ENCODE measurements at places on chromosomes 1 and 21.

DNA sequence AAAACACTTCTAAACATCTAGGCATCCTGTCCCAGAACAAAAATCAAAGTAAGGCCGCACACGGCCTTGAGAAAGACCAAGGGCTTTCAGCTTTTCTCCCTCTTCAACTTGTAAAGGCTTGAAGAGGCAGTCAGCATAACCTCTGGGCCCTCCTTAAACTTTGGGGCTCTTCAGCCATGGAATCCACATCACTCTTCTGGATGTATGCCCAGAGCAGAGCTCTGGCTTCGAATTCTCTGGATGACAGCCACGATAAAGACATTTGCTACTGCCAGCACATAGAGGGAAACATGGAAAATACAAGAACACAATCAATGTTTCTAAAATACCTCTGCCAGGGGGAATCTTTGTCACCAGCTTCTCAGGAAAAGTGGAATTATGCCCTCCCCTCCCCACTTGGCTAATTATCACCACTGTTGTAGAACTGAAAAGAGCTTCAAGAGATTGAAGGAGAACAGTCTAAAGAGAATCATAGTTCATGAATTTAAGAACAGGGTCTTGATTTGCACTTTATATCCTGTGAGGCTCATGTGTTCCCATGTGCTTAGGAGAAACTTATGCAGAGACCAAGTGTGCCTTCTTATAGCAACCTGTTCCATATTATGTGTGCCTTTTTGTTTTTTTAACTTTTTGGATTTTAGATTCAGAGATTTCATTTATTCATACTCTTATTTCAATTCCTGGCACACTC lies 39.0 kb upstream of the DPT start:
- no peak for DNase-seq

- DNase-seq: peak; percentile 87
Observed at GRCh38 chr1:151540021-151540981, at the start of gene TUFT1. TSS of gene TUFT1 (plus strand) at chr1:151540309. CDS start at chr1:151540367, 58 bp downstream.

- no peak for DNase-seq
Observed at GRCh38 chr1:94925561-94926125, 1.3 kb downstream of the CNN3 start.

DNA sequence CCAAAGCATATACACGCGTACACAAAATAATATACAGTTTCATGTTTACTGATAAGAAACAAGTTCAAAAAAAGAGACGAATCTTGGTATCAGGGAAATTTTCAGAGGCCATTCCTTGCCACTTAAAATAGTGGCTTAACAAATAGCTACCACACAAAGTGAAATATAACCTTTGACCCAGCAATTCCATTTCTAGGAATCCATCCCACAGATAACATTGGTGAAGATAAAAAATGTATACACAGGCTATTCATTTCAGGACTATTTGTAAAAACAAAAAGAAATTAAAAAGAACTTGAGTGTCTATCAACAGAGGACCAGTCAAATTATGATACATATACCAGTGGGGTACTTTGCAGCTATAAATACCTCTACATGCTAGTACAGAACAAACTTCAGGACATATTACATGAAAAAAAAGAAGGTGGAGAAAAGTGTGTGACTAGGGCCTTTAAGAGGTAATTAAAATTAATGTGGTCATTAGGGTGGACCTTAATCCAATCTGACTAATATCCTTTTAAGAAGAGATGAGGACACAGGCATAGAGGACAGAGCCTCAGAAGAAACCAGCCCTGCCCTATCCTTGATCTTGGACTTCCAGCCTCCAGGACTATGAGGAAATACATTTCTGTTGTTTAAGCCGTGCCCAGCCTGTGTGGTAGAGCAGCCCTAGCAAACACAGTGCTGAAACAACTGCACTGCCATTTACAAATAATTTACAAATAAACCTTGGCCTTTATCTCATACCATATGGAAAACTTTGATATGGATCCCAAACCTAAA lies 7.8 kb downstream of the UBE2G2 start:
- DNase-seq: no peak

DNA sequence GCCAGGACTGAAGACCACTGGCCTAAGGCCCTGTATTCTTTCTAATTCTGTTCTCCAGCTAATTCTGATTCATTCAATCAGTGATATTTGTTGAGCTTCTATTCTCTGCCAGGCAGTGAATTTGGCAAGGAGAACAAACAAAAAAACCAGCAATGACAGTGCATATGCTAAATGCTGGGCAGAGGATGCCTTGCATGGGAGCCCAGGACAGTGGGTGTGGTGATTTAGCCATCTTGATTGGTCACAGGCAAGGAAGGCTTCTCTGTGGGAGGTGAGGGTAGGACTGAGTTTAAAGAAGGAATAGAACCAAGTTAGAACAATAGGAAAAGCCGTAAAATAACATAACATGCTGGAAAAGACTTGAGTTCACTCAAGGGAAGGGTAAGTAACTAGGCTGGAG lies 9.2 kb upstream of the CPT2 start:
- DNase-seq: no peak

- DNase-seq: no peak
Observed at GRCh38 chr1:225462429-225462713, 34.5 kb upstream of the LBR start.

DNA sequence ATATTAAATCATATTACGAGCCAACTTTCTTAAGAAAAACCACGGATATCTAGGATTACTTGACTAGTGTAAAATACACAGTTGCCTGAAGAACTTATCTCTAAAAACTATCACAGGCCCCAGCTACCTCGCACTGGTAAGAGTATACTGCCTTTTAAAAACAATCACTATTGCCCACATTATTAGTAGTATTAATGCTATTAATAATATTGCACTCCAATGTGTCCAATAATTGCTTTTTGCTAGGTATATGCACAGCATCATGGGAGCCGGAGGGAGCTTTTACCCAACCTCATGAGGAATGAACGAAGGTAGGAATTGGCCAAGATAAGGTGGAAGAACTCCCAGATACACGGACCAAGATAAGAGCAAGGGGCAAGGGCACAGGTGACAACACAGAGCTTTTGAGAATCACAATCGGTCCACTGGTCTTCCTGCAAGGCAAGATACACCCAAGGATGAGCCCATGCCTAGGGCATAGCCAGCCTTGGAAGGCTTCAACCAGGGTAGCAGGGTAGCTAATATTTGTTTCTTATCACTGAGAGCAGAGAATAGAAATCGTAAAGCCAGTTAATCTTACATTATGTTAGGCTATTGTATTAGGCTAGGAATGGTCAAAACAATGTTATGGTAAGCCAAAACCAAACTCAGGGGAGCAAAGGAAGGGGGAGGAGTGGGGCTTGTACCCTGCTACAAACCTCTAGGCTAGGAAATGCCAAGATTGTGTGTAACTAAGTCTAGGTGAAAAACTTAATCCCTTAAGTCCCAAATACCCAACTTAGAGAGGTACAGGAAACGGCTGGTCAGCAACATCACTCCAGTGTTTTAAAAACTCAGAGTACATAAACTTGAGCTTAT lies 9.4 kb downstream of the GLUL start:
- no peak for DNase-seq

DNA sequence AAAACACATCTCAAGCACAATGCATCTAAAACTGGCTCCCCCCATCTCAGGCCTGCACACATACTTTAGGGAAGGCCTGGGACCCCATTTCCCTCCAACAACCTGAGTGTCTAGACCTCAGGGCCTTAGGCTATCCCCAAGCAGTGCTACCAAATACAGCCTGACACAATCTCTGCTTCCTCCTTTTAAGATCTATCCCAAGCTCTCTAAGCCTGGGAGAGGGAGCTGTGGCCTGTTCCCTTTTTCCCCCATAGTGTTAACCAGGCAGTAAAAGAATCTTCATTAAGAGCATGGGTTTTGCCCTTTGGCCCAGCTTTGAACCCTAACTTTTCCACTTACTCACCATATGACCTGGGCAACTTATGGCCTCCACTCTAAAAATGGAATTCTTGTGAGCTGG lies 10.8 kb upstream of the COL8A2 start:
- no peak for DNase-seq

DNA sequence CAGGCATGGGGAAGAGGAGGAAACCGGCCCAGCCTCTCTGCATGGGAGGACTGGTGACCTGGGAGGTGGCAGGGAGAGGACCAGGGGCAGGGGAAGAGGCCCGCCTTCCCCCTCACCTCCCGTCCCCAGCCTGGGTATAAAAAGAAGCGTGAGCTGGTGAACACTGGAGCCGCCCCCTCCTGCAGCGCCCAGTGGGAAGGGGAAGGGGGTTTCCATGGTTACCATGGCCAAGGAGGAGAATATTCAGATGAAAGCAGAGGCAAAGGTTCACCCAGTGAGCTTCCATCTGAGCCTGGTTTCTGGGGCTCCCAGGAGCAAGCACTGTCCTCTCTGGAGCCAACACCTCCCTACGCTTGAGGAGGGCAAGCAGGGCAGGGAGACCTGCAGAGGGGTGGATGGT lies 54.9 kb downstream of the ACOT7 start:
- no peak for DNase-seq

DNA sequence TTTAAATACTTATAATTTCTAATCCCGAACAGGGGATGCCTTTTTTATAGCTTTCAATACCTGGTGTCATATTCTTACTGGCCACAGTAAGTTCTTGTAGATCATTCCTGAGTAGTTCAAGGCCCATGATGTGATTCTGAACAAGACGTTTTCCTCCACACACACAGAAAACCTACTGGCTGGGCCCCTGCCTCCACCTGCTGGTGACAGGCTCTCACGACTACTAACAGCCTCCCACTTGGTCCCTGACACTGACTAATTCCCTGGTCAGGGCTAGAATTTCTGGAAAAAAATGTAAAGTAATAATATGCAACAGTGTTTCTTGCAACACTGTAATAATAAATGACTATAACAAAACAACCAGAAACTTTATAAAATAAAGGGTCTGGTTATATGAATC lies 50.4 kb upstream of the RIPK4 start:
- no peak for DNase-seq

DNA sequence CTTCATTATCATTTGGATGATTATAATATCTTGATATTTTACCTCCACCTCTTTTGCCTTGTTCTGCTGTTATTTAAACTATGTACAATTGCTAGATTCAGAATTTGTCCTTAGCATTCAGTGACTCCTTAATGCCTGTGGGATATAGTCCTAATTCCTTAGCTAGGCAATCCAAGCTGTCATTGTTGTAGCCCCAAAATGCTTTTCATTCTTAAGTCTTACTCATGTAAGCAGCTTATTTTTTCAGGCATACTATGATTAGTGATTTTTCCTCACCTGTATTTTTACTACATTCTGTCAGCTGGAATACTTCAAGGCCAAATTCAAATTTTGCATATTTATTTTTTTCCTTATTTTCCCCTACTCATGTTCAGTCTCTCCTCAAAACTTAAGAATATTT lies 13.4 kb downstream of the PKN2 start:
- no peak for DNase-seq

DNA sequence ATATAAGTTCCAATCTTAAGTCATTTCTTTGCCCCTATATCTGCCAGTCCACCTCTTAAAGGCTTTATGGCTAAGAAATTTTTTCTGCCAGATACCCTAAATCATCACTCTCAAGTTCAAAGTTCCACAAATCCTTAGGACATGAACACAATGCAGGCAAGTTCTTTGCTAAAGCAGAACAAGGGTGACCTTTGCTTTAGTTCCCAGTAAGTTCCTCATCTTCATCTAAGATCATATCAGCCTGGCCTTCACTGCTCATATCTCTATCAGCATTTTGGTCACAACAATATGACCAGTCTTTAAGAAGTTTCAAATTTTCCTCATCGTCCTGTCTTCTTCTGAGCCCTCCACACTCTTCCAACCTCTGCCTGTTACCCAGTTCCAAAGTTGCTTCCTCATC lies 402.2 kb upstream of the RUNX1 start:
- no peak for DNase-seq

GRCh38 chr1:221563476-221563921 lies 178.4 kb downstream of the DUSP10 start:
- DNase-seq: no peak

GRCh38 chr1:72540674-72541073 lies 258.3 kb upstream of the NEGR1 start:
- no peak for DNase-seq

DNA sequence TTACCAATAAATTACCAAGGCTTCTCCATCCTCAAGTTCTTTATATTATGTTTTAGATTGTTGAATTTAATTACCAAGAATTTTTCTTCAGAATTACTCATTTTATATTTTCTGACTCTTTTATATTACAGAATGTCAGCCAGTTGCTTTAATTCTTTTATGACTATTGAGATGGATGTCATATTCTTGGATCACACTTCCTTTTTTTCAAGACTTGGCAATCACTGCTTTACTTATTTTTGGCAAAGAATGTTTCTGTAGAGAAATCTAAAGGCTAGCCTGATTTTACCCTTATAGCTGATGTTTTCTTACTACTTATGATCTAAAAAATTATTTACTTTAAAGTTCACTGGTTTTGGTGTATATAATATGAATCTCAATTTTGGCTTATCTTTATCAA lies 721.1 kb upstream of the TMPRSS15 start:
- no peak for DNase-seq

DNA sequence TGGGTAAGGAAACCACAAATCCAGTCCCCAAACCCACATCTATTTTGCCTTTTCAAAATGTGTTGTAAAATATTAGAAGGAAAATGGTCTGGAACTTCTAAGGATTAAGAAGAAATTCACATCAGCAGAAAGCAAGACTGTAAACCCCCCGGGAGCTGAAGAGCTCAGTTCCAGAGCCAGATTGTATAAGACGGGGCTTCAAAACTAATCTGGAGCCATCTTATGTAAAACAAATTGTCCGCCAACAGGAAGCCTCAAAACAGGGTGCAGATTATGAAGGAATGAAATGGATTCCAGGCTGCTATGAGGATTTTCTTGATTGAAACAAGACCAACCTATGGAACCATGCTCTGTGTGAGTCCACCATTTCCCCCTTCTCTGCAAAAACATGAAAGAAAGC lies 25.1 kb upstream of the HUNK start:
- DNase-seq: no peak

GRCh38 chr1:193988885-193989284 lies 802.5 kb upstream of the B3GALT2 start:
- DNase-seq: no peak

GRCh38 chr21:41429305-41429704 lies 3.3 kb downstream of the MX1 start:
- no peak for DNase-seq

DNA sequence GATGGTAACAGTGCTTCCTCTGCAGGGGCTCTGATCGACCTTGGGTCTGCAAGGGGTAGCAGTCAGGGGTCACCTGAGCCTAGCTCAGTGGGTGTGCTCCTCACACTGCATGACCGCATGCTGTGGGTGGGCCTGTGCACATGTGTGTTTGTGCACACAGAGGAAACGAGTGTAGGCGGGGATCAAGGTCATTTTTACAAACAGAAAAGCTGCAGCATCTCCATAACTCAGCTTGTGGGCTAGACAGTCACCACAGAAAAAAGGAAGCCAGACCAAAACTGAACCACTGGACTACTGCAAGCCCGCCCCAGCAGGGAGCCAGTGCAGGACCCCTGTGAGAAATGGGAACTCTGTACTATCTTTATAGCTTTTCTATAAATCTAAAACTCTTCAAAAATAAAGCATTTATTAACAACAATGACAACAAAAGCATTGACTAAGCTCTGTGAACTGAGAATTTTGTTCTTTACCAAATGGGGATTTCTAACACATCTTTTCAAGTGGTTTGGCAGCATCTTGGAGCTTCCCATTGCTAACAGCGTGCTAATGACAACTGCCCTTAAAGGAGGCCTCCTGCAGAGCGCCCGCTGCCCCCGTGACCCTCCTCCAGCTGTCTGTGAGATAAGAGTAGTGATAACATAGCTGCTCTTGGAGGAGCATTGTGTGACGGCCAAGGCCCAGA lies 19.9 kb upstream of the NEK2 start:
- DNase-seq: no peak
